NCI-H460 (cell line): ENCODE measurements at places on chromosomes 5 and 9.

- no peak for DNase-seq
Observed at GRCh38 chr9:1217076-1217475, 166.9 kb downstream of the DMRT2 start.

- DNase-seq: no peak
Observed at GRCh38 chr9:137305060-137305797, 3.2 kb upstream of the NRARP start.

- no peak for DNase-seq
Observed at GRCh38 chr5:120436996-120437395, 27.1 kb upstream of the PRR16 start.

GRCh38 chr9:27384262-27385014, 87.5 kb upstream of the EQTN start:
- no peak for DNase-seq

DNA sequence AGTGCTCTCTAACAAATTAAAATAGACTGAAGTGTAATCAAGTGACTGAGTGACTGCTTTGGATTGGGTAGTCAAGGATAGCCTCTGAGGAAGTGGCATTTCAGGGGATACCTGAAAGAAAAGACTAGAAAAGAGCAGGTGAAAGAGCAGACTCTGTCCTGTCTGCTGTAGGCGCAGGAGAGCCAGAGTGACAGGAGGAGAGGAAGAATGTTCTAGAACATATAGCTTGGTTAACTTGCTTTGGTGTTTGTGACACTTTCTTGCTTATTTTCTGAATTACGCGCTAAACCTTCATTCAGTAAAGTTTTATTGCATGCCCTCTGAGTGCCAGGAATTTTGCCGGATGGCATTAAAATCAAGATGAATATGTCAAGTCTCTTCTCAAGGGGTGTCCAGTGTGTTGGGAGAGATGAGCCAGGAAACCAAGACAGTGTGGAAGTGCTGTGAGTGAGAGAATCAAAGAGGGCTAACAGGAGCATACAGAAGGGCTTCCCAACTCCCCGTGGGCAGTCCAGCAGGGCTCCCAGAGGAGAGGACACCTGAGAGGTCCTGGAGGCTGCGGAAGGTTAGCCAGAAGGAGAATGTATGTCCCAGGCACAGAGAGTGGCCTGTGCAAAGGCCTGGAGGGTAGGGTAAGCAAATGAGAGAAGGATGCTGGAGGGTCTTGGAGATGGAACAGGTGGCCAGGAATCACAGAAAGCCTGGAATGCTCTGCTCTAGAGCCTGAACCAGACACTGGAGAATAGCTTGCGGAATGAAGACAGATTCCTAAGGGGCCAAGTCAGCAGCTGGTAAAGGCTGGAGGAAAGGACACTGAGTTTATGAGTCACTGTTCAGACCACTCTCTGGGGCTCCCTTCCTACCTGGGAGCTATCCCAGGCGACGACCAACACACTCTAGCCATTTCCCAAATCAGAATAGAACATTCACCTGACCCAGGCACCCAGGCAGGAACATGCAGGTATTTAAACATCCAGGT, 59.3 kb downstream of the SLC22A5 start:
- no peak for DNase-seq

DNA sequence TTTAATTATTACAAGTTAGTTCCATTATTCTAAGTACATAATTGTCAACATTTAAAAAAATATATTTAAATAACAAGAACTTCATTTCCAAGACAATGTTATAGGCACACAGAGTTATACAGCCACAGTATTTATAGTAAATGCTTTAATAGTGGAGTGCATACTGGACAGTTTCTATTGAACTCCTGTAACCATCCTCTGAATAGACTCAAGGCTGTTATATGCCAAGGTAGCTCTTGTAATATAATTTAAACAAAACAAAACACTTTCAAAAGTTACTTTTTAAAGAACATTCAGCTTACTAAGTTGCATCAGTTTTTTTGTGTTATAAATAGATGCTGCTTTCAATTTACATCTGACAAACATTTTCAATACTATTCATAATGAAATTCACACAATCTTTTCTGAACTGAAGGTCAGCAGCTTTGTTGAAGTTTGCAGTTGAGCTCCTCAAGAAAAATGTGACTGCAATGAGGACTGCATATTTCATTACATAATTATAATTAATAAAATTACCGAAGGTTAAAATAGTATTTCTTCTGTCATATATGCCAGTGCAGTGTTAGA, 549.9 kb upstream of the CYLC2 start:
- no peak for DNase-seq

GRCh38 chr9:19009391-19009965, 23.5 kb downstream of the SAXO1 start:
- DNase-seq: no peak

DNA sequence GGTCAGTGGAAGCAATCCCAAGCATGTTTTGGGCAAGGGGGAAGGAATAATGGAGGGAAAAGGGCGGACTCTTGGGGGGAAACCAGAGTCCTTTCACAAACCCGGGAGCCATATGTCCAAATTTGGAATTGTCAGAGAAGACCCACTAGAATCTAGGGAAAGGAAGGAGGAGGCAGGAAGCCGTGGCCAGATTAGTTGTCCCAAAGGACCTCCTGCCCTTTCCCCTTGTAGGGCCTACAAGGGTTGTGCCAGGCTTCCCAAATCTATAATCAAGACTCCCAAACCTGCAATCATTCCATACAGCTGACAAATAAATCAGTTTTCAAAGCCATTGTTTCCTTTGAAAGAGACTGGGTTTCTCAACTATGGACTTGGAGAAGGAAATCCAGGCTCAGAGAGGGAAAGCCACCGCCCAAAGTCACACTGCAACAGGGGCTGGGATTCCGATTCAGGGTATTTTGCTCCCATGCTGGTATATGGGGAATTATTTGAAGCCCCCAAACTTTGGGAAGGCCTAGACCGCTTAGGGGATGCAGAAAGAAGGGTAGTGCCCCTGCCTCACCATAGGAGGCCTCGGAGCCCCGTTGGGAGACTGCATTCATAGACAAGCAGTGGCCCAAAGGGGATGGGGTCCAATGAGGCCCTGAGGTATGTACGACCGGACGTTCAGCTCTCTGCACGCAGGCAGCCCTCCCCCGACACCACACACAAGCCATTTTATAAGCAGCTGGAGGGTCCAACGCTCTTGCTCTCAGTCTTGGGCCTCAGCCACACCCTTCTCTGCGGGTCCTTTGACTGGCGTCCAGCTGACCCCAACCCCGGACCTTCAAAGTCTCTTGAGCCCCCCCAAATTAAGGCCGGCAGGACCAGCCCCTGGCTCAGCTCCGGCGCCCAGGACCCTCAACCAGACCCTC, 815 bp downstream of the ANXA6 start:
- DNase-seq: no peak
